Activated CD8-positive, alpha-beta memory T cell treated with anti-CD3 and anti-CD28 coated beads for 1 hour (primary cell): ENCODE measurements at places on chromosomes 4 and X.

DNA sequence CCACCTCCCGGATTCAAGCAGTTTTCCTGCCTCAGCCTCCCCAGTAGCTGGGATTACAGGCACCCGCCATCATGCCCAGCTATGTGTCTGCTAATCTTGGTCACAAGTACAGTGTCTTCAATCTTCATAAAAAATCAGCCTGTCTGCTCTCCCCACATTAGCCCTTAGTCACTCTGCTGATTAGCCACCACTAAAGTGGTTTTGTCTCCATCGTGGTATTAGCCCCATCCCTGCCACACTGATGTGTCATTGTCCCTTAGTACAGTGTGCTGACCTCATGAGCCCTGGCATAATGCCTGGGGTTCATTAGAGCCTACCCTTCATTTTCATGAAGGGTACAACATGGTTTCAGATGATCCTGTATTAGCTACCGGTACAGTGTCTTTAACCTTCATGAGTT, 49.9 kb downstream of the ZNF157 start:
- DNase-seq, result no peak

- no peak for DNase-seq
Observed at GRCh38 chrX:40095583-40096394, 2.0 kb downstream of the BCOR start.

- no peak for DNase-seq
Observed at GRCh38 chr4:68476191-68476590, 28.9 kb downstream of the TMPRSS11E start.

- DNase-seq, result no peak
Observed at GRCh38 chrX:119121341-119121740, 6.3 kb downstream of the KIAA1210 start.

GRCh38 chr4:185346975-185347601, 48.6 kb downstream of the LRP2BP start:
- no peak for DNase-seq

DNA sequence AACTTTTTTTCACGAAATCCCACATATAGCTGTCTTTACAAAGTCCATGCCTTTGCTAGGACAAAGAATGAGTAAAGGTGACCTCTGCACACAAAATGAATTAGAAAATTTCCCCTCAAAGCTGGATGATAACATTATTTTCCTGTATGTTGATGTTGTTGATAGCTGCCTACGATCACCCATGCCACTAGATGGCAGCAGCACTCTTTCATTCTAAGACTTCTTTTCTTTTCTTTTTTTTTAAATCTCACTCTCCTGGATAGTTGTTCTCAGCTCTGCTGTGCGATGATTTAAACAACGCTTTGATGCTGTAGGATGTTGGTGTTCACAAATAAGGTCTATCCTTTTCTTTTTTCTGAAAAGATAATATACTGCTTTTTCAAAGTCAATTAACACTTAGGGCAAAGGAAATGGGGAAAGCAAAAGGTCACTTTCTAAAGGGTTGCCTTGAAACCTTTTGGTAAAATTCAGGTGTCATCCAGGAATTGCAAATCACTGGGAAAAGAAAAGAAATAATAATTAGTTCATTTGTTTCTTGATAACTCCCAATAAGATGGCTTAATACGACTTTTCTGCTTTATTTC, 266.8 kb downstream of the C4orf33 start:
- peak; percentile 5 for DNase-seq

- no peak for DNase-seq
Observed at GRCh38 chrX:1813809-1814208, 198.9 kb downstream of the ASMT start.

DNA sequence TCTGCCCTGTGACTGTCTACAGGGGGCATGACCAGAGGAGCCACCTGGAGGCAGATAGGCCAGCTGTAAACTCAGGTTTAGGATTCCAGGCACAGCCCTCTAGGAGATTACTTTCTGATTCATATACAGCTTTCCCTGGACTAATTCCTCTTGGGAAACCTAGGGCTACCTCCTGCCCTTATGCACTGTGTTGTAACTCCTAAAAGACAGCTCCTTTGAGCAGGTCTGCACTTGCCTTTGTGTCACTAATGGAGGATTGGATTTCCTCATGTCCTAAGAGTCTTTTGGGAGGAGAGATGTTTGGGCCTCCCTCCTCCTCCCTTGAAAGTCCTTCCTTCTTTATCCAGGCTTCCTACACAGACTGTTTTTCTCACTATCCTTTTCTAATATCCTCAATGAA, 202.0 kb downstream of the PCDH19 start:
- DNase-seq, result no peak

DNA sequence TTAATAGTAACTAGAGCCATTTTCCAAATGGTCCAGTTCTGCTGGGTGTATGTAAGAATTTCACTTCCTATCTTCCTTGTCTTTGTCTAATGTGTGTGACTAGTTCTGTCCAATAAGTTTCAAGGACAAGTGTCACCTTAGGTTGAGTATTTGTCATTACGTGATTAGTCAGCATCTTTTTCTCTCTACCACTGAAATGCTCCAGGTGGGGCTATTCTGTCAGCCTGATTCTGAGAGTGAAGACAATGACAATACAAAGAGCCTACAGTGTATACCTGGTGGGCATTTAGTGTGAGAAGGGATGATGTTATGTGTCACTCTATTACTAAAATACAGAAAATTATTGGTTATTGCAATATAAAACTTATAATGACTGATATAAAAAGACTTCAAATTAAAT, 876.3 kb downstream of the C4orf33 start:
- no peak for DNase-seq

DNA sequence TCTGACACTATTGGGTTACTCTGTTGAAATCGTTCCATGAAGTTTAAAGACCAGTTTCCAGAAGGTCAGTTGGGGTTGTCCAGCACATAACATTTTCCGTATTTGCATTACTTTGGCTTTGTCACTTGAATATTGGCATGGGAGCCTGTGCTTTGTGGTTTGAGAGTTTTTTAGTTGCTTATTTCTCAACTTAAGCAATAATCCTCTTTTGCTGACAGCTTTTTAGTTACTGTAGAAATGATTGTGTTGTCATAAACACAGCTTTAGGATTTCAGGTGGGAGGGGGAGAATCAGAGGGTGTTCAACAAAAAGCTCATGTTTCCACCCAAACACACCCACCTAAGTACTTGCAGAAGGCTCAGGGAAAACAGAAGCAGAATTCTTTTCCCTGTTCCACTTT, 210.7 kb upstream of the TLL1 start:
- DNase-seq, result no peak

- DNase-seq, result no peak
Observed at GRCh38 chr4:41611881-41612871, 74.2 kb downstream of the LIMCH1 start.

DNA sequence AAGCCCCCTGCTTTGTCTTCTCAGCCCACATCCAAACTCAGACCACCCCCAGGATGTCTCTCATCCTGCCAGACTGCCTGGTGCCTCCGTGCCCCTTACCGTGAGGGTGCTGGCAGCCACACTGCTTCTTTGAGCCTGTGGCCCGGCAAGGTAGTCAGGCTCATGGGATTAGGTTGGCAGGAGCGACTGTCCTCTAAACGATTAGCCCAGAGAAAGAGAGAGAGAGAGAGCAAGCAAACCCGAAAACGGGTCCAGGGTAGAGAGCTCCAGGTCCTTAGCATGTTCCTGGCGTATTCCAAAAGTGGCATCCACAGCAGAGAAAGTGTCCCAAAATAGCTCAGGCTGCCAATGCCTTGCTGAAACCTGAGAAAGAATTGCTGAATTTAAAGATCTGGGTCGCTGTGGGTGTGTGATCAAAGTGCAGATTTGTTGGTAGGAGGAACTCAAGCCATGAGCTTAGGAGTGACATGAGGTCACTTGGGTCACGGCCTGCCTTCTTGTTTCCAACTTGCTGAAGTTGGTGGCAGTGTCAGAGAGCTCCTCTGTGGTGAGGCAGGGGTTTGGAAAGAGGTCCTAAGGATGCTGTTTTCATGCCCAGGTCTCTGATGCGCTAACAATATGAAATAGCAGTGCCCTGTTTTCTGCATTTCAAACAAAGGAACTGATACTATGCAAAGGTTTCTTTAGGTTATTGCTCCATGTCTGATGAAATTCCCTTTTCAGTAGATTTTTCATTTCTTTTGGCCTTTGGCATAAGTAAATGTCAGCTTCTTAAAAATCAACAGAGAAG, 81.6 kb downstream of the RTL9 start:
- DNase-seq, result no peak

- DNase-seq, result no peak
Observed at GRCh38 chr4:127239902-127240763, 392.6 kb upstream of the INTU start.

GRCh38 chr4:76753814-76754213, 144.1 kb downstream of the SOWAHB start:
- DNase-seq, result no peak
